ENCODE measurements at places on chromosomes 1 and 21.
A peak's percentile ranks its signal among the peaks of the same experiment; 100 is the strongest.

- DNase-seq, result no peak
These were observed 64.1 kb downstream of the LRRN2 start for GRCh38 chr1:204621396-204621795.

DNA sequence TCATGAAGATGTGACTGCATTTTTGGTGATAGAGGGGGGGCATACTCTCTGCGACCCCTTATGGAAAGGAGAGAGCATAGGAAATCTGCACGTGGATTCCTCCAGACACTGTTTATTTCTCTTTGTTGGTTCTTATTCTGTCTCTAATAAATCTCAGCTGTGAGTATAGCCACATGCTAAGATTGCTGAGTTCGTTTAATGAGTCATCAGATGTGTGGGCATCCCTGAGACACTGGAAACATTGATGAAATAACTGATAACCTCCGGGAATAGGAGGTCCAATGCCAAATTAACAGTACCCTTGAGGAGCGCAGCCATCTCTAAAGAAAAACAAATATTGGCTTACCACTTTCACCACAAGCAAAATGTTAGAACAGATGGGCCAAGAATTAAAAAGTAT is 880.2 kb upstream of the NEGR1 start:
- peak; percentile 91 for DNase-seq

GRCh38 chr1:53198241-53198651 is 1.6 kb downstream of the CPT2 start:
- no peak for DNase-seq

DNA sequence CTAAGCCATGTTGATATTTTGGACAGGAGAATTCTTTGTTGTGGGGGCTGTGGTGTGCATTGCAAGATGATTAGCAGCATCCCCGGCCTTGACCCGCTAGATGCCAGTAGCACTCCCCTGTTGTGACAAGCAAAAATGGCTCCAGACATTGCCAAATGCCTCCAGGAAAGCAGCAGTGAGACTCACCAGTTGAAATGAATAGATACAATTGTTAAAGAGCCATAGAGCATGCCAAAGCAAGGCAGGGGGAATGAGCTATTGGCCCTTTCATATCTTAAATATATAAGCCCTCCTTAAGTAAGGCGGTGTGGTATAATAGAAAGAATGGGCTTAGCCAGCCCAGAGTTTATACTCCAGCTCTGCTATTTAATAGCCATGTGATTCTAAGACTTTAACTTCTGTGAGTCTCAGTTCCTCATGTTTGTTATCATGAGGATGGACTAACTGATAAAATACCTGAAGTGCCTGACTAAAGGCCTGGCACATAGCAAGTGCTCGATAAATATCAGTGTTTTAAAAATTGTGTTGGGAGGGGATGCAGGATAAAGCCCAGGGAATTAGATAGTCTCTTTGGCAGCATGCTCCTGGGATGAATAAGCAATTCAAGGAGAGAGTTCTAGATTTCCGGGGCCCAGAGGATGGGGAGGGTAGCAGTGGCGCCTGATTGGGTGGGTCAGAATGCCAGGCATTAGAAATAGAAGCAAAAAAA is 21.1 kb upstream of the RGS4 start:
- DNase-seq, result peak; percentile 94

- DNase-seq, result no peak
These were observed 40.6 kb upstream of the LRP8 start for GRCh38 chr1:53368314-53369033.

DNA sequence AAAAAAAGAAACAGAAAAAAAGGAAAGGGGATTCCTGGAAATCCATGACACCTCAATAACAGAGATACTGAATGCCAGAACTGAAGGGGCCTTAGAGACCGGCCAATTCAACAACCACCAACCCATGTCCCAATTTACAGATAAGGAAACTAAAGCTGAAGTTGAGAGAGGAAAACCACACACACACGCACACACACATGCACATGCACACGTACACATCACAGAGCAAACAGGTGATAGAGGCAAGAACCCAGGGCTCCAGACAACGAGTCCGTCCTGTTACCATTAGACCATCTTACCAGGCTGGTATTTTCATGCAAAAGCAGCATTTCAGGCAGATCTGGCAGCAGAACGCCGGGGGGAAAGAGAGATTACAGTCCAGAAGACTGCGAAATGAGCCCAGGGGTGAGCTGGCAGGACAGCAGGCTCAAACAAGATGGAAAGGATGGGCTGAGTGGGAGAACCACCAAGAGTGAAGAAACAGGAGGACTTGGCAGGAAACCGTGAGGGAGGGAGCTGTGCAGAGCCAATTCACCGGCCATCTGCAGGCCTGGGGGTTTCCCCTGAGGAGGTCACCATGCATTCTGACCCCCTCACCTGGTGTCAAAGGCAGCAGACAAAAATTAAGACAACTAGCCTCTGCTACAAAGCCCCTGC is 43.5 kb downstream of the PAFAH2 start:
- DNase-seq, result no peak

GRCh38 chr21:33266050-33266788 is at the start of gene IL10RB:
Gene IL10RB, plus strand, starts transcription at chr21:33266367. Its CDS starts 99 bp downstream, at chr21:33266466.
- peak; percentile 66 for DNase-seq

DNA sequence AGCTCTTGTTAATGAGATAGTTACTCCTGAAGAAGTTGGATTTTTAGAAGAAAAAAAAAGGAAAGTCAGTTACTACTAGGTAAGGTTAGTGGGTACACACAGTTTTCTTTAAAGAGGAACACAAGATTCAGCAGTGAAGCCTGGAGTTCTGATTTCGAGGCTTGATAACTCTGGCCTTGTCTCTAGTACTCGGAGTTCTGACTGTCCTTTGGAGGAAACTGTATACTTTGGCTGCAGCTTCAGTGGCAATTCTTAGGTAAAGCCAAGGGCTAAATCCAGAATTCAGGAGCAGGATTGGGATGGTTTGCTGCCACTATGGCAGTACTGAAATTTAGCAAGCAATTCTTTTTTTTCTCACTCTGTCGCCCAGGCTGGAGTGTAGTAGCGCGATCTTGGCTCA is 9.2 kb downstream of the ACADM start:
- no peak for DNase-seq

DNA sequence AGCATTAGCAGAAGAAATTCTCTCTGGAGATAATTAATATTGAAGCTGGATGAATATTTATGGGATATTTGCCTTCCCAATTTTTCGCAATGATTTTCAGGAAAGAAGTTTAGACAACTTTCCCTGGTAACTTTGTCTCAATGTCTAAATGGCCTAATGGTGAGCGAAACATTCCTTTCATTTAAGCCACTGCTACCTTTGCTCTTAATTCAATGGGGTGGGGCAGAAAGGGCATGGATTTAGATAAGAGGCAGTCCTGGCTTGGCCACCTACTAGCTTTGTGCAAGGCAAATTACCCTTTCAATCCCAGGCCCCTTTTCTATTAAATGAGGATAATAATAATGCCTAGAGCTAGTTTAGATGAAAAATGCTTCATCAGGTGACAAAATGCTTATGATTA is 27.1 kb upstream of the LYST start:
- no peak for DNase-seq

- no peak for DNase-seq
These were observed 233.0 kb downstream of the RWDD3 start for GRCh38 chr1:95467036-95467435.

GRCh38 chr1:168958562-168959289 is 147.8 kb upstream of the ATP1B1 start:
- DNase-seq, result no peak

- no peak for DNase-seq
These were observed 111.4 kb downstream of the PEX14 start for GRCh38 chr1:10586125-10586524.

DNA sequence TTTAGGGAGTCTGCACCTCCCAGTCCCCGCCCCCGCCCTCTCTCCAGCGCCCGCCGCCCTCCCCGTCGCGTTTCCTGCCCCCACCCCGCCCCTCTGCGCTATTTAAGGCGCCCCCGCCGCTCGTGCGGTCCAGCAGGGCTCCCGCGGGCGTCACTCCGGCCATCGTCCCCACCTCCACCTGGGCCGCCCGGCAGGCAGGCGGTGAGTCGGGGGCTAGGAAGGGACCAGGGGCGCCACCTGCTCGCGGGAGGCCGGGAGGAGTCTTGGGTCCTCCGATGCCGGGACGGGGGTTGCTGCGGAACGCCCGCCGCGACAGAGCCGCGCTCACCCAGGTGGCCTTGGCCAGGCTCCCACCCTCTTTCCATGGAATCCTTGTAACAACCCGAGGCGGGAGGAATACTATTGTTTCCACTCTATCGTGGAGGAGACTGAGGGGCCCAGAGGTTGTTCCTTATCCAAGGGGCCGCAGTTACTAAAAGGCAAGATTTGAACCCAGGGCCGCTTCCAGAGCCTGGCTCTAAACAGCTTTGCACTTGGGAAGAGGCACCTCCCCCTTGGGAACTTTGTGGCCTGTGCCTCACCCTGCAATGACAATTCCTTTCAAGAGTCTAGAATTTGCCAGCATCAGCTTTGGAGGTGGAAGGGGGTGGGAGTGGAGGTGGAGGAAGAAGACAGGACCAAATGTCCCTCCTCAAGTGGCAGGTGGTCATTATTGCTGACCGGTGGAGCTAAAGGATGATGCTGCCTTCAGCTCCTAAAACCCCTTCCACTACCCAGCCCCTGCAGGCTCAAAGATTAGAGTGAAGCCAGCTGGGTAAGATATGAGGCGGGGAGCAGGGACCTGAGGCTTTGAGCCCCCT is at the start of gene GJA4:
TSS of gene GJA4 (plus strand) at position 132 of the 860 bp plus-strand sequence. CDS start 1,215 bp downstream, outside the sequence.
- no peak for DNase-seq

DNA sequence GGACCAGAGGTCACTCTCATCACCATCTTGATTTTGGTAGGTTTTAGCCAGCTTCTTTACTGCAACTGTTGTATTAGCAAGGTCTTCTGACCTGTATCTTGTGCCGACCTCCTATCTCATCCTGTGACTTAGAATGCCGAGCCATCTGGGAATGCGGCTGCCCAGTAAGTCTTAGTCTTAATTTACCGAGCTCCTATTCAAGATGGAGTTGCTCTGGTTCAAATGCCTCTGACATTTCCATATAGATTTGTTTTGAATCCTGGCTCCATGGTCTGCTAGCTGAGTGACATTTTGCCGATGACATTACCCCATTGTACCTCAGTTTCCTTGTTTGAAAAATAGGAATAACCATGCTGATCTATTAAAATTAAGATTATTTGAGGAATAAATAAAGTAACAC is 193.9 kb upstream of the HMCN1 start:
- no peak for DNase-seq

GRCh38 chr1:208475449-208475848 is 231.3 kb upstream of the PLXNA2 start:
- peak; percentile 68 for DNase-seq

DNA sequence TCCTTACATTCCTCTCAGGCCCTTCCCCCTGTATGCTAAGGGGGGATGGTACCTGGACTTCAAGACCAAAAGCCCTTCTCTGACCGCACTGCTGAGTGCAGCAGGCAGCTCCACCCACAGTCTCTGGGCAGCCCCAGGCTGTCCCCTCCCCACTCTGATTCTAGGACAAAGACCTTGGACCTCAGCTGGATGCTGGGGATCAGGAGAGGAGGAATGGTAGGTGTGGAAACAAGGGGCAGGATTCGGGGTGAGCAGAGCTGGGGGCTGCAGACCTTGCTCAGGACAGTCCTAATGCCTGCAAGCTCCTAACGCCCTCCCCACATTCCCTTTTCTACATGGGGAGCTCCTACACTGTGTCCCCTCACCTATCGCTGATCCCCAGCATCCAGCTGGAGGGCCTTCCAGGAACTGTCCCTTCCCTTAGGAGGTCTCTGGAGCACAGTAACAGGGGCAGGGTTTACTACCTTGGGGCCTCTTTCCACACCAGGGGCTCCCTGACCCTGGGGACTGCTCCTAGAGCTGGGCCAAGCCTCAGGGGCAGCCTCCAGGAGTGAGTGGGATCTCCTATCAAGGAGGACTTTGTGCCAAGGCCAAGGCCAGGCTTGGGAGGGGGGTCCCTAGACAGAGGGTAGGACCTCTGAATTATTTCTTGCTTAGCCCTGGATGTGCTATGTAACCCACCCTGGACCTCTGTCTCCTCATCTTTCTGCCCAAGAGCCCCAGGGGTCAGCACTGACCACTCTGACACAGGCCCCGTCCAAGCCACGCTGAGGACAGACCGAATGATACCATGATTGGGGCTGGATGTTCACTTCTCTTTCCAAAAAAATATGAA is 5.6 kb downstream of the CLDN19 start:
- no peak for DNase-seq

GRCh38 chr1:22845398-22845935 is 127.2 kb downstream of the LACTBL1 start:
- no peak for DNase-seq

DNA sequence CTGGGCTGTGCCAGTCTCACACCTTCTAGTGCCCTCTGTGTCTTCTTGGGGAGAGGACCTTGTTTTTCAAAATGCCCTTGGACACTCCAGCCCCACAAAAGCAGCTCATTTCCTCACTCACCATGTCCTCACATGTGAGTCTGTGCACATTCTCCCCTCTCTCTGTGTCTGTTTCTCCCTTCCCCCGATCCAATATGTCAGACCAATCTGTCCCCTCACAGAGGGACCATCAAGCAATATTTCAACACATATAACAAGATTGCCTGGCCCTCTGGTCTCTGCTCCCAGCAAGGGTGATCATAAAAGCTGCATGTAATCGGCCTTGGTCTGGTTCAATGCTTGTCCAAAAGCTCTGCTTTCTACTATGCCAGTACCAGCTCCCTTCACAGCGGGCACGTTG is 261.2 kb downstream of the MATN1 start:
- no peak for DNase-seq
